Activated CD4-positive, alpha-beta T cell treated with anti-CD3 and anti-CD28 coated beads for 24 hours (primary cell): ENCODE measurements at places on chromosomes 1 and 21.

GRCh38 chr1:221087919-221088318 is 208.7 kb downstream of the HLX start:
- DNase-seq = no peak

DNA sequence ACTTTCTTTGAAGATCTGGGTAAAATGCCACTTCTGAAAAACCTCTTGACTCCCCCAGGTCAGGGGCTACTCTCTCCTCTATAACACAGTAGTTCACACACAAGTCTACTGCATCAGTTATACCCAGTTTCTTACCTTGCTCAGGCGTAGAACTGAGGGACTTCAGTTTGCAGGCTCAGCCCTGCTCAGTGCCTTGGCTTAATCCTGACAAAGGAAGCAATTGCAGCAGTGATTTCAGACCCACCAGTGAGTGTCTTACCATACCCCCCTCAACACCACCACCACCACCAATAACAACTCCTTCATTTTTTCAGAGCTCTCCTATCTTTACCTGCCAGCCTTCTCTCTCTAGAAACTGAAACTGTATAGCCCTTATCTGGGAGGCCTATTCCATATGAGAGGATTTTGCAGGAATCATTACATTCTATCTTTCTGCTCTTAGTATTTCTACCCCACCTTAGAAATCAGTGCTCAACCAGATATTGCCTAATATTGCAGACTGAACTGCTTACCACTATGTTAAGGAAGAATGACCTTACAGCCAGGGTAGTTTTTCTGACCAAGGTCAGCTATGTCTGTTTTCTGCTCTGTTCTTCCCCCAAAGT is 105.5 kb upstream of the S1PR1 start:
- DNase-seq = no peak

DNA sequence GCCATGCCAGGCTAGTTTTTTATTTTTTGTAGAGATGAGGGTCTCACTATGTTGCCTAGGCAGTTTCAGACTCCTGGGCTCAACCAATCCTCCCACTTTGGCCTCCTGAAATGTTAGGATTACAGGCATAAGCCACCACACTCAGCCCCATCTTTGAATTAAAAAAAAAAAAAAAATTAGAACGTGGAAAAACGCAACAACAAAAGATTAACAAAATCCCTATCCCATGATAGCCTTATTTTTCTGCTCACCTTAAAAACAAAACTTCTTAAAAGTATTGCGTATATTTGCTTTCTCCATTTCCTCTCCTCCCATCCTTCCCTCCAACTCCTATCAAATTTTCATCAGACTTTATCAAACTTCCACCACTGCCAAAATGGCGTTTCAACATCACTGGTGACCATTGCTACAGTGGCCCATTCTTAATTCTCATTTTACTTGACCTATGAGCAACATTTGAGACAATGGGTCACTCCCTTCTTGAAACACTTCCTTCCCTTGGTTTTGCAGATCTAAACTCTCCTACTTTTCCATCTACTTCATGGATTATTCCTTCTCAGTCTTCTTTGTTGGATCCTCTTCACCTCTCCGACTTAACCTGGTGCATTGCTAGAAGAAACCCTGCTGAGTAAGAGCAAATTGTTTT is 579 bp upstream of the ZNF684 start:
- no peak for DNase-seq

- DNase-seq = no peak
These were observed 171.9 kb upstream of the RAB4A start for GRCh38 chr1:229098903-229099578.

GRCh38 chr1:145983206-145983675 is 13.1 kb downstream of the TXNIP start:
- DNase-seq = no peak

DNA sequence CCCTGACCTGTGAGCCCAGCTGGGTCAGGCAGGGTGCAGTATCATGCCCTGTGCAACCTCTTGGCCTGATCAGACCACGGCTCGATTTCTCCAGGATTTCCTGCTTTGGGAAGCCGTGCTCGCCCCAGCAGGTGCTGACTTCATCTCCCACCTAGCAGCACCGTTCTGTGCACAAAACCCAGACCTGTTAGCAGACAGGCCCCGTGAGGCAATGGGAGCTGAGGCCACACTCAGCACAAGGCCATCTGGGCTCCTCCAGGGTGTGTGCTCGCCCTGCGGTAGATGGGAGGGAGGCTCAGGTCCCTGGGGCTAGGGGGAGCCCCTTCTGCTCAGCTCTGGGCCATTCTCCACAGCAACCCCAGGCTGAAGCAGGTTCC is 29.6 kb downstream of the SLC19A1 start:
- no peak for DNase-seq

DNA sequence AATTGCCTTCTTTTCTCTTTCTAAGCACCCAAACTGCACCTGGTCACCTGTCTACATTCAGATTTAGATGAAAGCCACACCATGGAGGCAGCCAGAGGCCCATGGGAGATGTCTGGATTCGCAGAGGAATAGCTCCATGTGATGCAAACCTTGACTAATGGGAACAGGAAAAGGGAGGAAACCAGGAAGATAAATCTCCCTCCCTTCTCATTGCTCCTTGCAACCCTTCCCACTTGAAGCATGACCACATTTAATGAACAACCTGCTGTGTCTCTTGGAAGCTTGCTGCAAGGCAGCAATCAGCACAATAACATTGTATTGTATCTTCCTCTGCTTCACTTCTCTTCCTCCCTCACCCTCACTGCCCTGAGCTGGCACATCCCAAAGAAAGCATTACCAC is 42.6 kb upstream of the KLF17 start:
- DNase-seq = no peak

DNA sequence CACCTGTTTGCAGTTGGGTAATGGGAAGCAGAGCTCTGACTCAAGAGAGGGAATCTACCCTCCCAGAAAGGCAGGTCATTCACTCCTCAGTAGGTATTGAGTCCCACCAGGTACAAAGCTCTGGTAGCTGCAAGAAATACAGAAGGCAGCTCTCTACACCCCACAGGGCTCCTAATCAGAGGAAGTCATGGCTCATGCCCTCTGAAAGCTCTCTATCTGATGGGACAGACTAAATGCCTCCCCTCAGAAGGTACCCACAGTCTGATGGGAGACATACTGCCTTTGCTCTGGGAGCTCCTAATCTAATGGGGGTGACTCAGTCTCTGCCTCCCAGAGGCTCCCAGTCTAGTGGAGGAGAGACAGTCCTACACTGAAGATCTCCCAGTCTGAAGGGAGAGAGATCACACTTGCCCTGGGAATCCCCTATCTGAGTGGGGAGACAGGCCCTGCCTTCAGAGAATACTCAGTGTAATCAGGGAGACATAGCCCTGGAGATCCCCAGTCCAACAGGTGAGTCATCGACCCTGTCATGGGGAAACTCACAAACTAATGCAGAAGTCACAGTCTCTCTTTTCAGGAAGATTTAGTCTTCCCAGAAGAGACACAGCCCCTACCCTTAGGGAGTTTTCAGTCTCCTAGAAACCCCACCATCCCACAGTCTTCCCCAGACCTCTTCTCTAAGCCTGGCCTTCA is 23.7 kb downstream of the CAMK1G start:
- DNase-seq = no peak

- DNase-seq = no peak
These were observed 70.0 kb upstream of the SELENON start for GRCh38 chr1:25729790-25730644.

DNA sequence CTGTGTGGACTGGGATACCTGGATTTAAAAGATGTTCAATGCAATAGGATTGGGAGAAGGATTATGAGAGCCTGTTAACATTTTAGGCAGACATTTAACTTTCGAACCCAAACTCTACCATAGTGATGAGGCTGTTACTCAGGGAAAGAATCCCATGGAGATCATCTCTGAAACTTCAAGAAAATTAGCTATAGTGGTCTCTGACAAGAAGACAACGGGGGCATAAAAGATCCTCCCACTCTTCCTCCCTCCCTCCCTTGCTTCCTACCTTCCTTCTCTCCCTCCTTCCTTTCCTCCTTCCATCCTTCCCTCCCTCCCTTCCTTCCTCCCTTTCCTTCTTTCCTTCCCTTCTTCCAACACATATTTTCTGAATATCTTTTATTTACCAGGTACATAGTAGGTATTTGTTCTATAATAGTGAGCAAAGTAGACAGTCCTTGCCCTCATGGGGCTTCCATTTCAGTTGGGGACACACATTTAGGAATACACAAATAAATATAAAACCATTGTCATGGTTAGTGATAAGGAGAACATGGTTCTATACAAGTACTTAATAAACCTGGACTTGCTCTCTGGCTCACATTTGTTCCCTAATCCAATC is 143.2 kb downstream of the ATP6V1G3 start:
- DNase-seq = no peak

DNA sequence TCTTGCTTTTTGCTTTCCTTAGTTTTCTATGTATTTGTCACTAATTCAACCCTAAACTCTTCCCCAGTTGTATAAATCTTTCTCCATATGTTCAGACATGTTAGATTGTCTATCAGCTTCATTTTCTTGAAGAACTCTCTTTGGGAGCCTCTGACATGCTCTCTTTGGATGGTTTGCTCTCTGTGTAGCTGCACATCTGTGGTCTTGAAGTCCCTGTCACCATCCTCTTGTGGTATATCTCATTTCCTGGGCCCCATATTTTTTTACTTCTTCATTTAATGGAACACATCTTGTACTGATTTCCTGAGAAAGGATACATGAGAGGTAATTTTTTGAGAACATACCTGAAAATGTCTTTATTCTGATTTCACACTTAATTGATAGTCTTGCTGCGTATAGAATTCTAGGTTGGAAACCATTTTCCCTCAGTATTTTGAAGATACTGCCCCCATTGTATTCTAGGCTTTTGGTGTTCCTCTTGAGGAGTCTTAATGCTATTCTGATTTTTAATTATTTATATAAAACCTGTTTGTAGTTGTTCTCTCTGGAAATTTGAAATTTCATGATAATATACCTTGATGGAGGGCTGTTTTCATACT is 72.6 kb downstream of the ST3GAL3 start:
- no peak for DNase-seq

- no peak for DNase-seq
These were observed 22.1 kb downstream of the BCAS2 start for GRCh38 chr1:114559356-114559755.

GRCh38 chr1:230581446-230582079 is 60.7 kb upstream of the COG2 start:
- DNase-seq = no peak

GRCh38 chr1:60866226-60866900 is 216.0 kb upstream of the NFIA start:
- DNase-seq = no peak

GRCh38 chr1:58304346-58304975 is 242.1 kb downstream of the OMA1 start:
- DNase-seq = no peak

- DNase-seq = no peak
These were observed 337.7 kb downstream of the DISC1 start for GRCh38 chr1:231964241-231964640.

- DNase-seq = no peak
These were observed 1.3 kb upstream of the LDLRAP1 start for GRCh38 chr1:25541889-25542658.

GRCh38 chr1:202189001-202189790 is 4.4 kb upstream of the LGR6 start:
- DNase-seq = peak; percentile 71

- no peak for DNase-seq
These were observed 444.8 kb downstream of the KIF26B start for GRCh38 chr1:245599371-245600174.

DNA sequence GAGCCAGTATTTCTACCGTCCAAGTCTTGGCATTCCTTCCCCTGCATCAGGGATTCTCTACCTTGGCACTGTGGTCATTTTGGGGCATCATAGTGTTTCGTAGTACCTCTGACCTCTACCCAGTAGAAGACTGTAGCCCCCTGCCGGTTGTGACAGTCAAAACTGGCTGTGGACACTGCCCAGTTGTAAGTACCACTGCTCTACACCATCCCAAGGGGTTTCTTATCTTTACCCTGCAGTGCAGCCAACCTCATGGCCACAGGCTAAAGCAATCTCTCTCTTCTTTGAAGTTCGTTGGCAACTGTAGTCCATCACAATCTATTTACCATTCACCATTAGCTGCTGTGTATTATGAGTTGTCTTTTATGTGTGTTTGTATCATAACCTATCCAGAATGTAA is 29.3 kb upstream of the ERO1B start:
- DNase-seq = no peak

DNA sequence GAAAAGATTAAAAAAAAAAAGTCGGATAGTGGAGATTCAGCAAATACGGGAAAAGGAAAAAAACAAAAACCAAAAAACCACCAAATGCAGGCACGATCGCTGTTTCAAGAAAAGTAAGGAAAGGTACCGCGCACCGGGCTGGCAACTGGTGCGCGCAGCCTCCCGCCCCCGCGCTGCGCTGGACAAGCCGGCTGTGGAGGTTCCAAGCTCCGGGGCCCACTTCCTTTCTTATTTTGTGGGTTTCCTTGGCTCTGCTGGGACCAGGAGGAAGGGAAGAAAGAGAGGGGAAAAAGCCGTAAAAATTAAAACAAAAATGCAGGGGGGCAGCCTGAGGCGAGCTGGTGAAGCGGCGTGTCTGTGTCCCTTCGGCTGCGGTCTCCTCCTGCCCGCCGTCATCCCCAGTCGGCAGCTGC is 233 bp downstream of the ADAMTS5 start:
- no peak for DNase-seq

DNA sequence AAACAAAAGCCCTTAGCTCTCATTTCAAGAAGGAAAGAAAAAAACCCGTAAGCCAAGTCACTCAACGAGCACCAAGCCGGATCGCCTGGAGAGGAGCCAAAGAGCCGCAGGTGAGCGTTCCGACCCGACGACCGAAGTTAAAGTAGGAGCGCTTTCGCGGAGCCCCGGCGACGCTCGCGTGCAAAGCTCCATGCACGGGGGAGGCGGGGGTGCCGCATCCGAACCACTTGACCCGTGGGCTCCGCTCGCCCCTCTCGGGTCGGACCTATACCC is 382 bp downstream of the GPBP1L1 start:
- DNase-seq = peak; percentile 38

GRCh38 chr1:55259911-55260609 is 44.9 kb upstream of the USP24 start:
- DNase-seq = no peak

- no peak for DNase-seq
These were observed 38.7 kb downstream of the AZIN2 start for GRCh38 chr1:33119532-33120217.

DNA sequence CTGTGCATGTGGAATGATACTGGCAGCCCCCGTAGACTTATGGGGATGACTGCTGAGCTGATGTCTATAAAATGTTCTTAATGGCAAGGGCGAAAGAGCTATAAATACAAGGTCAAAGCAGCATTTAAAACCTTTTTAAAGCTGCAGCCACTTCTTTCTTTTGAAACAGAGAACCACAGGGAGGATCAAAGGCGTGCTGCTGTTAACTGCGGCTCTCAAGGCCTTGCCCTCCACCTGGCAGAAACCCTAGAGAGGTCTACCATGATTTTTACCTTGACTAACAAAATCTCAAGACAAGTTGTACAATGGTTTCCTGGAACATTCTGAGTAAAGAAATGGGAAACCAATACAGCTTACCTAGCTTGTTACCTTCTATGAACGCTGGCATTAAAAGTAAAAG is 89.7 kb downstream of the SLC45A1 start:
- DNase-seq = no peak
